ENCODE measurements at places on chromosomes 5 and 9.

DNA sequence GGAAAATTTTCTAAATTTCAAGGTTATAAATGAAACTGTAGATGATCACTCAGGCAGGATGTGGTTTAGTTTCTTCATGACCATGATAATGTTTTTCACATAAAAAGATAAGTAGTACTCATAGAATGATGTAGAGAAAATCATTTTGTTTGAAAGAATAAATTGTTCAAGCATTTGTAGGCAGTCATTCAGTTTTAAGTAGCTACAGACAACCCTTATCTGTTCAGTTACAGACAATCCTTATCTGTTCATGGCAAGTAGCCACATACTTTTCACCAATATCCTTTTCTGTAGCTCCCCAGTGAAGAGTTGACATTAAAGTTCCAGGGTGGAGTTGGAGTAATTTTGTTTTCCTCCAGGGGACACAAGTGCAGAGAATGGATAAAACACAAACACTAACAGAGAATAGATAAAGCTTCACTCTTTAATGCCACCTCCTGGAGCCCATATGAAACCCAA, 278.1 kb upstream of the TNC start:
- no peak for DNase-seq

DNA sequence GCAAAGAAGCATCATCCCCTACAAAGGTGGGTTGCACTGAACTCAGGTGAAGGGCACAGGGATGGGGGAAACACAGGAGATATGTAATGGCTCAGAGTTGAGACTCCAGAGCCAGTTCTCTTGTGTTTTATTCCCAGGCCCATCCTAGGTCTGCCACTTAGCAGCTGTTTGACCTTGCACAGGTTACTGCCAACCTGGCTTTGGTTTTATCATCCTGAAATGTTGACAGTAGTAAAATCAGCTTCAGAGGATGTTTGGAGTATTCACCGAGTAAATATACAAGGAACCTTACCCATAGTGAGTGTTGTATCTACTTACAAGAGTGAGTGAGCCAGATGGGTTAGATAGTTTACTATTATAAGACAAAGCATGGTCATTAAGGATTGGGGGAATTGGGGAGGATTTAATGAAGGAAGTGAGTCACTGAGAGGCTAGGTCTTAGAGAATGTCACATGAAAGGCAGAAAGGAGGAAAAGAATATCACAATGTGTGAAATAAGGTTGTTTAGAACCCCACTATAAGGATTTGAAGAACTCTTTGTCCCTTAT, 141.3 kb downstream of the MAN2A1 start:
- no peak for DNase-seq

DNA sequence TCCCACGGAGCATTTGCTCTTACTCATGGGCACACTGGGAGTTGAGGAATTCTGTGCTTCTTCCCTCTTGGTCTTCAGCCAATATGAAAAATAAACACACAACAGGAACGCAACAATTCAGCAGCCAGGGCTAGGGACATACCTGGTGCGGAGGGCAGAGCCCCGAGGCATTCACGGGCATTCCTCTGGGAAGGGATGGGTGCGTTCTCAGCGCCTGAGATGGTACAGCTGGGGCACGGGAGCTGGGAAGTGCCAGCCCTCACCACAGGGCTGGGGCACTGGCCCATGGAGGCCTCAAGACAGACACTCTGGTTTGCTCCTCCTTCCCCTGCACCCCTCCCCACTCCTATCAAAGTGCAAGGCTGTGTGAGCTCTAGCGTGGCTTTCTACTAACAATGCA, 2.1 kb downstream of the SLC6A3 start:
- no peak for DNase-seq

DNA sequence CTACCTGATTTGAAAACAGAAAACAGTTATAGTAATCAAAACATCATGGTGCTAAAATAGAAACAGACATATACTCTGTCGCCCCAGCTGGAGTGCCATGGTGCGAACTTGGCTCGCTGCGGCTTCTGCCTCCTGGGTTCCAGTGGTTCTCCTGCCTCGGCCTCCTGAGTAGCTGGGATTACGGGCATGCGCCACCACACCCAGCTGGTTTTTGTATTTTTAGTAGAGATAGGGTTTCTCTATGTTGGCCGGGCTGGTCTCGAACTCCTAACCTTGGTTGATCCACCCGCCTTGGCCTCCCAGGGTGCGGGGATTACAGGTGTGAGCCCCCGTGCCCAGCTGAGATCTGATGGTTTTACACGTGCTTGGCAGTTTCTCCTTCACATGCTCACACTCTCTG, 495.9 kb downstream of the ANXA1 start:
- no peak for DNase-seq
